ENCODE measurements at places on chromosomes 3 and 15.

DNA sequence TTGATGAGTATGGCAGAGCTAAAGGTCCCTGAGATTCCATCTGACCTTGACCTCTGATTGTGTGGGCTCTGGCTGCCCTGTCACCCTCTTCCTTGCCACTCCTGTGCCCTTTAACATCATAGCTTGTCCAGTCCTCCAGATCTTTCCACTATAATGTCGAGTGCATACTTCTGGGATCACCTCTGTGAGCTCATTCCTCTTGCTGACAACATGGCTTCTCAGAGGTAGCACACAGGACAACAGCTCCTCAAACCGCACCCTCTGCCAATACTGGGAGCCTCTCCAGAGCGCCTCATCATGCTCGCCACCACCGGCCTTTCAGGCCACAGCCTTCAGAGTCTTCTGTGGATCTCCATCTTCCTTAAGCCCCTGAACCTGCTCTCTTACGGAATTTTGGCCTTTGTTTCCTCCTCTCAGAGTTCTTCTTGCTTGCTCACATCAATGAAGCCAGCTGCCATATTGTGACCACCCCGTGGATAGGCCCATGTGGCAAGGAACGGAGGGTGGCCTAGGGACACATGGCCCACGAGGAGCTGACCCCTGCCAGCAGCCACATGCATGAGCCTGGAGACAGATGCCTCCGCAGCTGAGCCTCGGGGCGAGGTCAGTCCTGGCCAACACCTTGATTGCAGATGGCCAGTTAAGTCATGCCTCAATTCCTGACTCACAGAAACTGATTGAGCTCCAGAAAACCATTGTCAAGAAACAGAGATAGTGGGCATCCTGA, 31.1 kb downstream of the PLA2G4D start:
- DNase-seq = no peak

DNA sequence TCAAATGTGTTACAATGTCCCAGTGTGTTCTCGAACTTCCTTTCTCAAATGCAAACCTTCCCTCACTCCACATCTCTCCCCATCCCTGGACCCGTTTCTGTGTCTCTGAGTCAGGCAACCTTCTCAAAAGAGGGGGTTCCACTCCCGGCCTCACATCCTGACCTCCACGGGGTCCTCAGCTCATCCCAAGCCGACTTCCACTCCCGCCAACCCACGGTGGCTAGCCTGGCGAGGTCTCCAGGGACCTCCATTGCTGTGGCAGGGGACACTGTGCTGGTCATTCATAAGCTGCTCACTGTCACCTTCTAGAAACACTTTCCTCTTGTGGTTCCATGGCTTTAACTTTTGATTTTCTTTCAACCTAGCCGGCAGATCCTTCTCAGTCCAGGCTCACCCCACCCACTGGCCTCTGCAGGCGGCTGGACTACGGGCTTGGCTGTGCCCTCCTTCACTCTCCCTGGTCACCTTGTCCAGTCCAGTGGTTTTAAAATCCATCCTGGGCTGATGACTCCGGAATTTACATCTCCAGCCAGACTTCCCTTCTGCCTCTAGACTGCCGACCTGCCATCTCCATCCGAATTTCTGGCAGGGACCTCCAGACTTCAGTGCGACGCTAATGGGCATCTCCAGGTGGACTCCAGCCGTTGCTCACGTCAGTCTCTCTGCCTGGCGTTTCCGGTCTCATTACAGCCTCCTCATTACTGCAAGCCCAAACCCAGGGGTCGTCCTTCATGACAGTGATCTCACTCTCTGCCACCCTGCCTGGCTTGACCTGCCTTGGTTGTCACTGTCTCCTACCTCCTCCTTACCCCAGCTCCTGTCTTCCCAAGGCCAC, 20.0 kb downstream of the ABTB1 start:
- DNase-seq = no peak

DNA sequence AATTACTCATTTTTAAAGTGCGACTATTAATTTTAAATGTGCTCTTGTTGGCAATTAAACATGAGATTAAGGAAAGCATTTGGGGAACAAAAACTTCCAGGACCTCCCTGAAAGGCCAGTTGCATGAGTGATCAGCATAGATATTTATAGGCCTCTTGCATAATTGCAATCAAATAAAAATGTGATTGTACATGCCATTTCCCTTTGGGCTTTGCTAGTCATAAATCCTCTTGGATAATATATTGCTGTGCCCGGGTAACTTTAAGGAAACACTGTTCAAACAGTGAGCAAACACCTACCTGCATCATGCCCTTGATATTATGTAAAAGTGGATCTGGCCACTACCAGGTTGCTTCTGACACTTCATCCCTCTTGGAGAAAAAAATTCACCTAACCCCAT, 239.1 kb downstream of the MCTP2 start:
- DNase-seq = no peak

- no peak for DNase-seq
Observed at GRCh38 chr3:180409170-180409569, 192.8 kb upstream of the TTC14 start.

- no peak for DNase-seq
Observed at GRCh38 chr3:64072126-64072525, 48.8 kb upstream of the PSMD6 start.

DNA sequence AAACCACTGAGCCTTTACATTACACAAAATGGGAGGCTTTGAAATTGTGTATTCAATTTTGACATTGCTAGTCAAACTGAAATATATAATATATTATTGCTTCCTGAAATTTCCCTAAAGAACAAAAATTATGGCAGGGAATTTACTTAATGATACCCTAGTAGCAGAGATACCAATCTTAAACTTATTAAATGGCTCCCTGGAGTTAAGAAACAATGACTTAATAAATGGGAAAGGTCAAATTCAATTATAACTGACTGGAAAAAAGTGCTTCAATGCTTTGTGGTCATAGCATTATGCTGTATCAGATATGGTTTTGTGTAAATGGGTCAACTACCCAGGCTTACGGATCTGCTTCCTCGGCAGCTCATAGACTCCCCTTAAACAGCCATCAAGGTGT, 244.1 kb downstream of the CNTN3 start:
- no peak for DNase-seq

GRCh38 chr3:184965639-184966430, 153.9 kb downstream of the VPS8 start:
- no peak for DNase-seq

GRCh38 chr15:51853998-51854397, 24.5 kb downstream of the TMOD3 start:
- DNase-seq = no peak

GRCh38 chr3:119195911-119196310, 22.5 kb downstream of the UPK1B start:
- no peak for DNase-seq

DNA sequence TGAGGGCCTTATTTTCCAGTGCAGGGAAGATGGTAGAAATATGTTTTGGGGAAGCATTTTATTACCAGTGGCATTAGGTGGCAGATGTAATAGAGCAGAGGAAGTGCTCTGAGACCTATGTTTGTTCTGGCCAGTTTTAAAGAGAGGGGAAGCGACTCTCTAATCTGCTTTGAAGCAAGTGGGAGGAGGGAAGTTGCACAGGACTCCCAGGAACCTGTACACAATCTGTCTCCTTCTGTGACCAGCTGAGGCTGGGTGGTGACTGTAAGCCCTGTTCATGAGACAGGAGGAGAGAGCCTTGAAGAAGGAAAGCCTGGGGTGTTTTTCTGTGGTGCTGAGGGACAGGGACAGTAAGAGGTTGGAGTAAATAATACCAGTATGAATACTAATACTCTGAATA, 60.5 kb downstream of the LPP start:
- no peak for DNase-seq
